ENCODE measurements at places on chromosomes 6 and 20. TPM values are rescaled to one million over a fixed set of nuclear protein-coding genes. Genes with fewer than 3 reads are reported as not detected.
A peak's percentile ranks its signal among the peaks of the same experiment; 100 is the strongest.

The COL20A1 gene
- total RNA-seq: not detected

The MRAP2 gene
- total RNA-seq: 1.6 TPM

The ZCCHC3 gene
- total RNA-seq: 8.3 TPM

The ZMYND8 gene
- 52.7 TPM for total RNA-seq

The FNDC11 gene
- total RNA-seq: not detected

The KIF6 gene
- total RNA-seq: 0.18 TPM

The LHFPL5 gene
- not detected for total RNA-seq

GRCh38 chr6:118186672-118187567 lies 279.9 kb downstream of the SLC35F1 start:
- H3K36me3 ChIP-seq: no peaks in the 10 kb centered on the region
- H3K4me3 ChIP-seq: no peak overlapping the region
- no peak for DNase-seq
- no peaks in the 10 kb centered on the region for H3K27me3 ChIP-seq

GRCh38 chr6:39239527-39240154 lies 10.4 kb upstream of the KCNK5 start:
- H3K36me3 ChIP-seq: no peaks in the 10 kb centered on the region
- H3K27me3 ChIP-seq: no peaks in the 10 kb centered on the region
- H3K27ac ChIP-seq: peak overlapping the region; percentile 25
- no peak overlapping the region for H3K4me3 ChIP-seq
- peaks cover 22% of the 10 kb centered on the region for H3K4me1 ChIP-seq

DNA sequence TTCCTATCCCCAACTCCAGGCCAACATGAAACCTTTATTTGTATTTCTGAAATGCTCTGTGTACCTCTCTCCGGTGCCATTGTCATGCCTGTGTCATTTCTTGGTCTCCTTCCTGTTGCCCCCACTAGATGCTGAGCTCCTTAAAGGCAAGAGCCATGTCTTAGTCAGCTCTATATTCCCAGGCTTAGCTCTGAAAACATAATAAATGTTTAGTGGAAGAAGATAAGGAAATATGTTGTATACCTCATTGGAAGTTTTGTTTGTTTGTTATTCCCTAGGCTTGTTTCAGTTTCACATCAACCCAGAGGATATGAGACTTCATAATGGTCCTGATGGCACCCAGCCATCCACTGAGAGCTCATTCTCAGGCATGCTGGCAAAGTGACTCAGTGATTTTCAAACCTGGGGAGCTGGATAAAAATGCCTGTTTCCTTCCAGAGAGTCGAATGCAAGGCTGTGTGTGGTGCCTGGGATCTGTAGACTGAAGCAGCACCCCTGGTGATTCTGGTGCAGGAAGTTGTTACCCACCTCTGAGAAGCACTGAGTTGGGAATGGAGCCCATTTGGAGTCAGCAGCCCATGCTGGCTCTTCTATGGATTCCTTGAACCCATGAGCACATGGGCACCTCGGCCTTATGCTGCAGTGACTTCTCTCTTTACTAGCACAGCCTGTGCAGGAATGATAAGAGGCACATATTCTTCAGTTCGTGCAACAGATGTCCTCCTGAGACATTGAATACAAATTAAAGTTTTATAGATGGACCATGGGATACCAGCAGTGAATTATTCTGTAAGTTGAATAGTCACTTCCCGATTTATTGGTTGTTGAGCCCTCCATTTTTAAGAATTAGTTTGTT lies 205.2 kb downstream of the FARS2 start:
- H3K27me3 ChIP-seq: no peaks in the 10 kb centered on the region
- H3K4me1 ChIP-seq: no peaks in the 10 kb centered on the region
- H3K27ac ChIP-seq: no peak overlapping the region
- no peak overlapping the region for H3K4me3 ChIP-seq
- no peak for DNase-seq
- no peaks in the 10 kb centered on the region for H3K36me3 ChIP-seq

DNA sequence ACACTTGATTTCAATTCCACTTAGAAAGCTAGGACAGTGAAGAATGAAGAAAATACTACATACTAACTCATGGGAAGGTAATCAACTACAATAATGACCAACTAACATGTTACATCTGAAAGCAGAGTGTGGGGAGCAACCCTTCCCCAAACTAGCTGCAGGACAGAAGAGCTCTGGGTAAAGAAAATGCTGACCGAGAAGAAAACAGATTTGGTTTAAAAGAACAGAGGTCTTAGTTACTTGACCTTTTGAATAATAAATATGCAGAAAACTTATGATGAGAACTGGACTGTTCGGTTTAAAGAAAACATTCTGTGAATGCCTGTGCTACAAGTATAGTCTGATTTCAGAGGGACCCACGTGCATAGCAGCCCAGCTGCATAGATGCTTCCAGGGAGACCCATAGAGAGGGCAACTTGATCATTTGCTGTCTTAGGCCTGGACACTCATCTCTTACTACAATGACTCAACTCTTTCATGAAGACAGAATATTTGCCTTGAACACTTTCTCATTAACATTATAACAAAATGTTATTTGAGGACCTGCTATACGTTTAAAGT lies 53.5 kb downstream of the RALGAPA2 start:
- H3K27ac ChIP-seq: no peak overlapping the region
- H3K36me3 ChIP-seq: no peaks in the 10 kb centered on the region
- H3K27me3 ChIP-seq: no peaks in the 10 kb centered on the region
- no peaks in the 10 kb centered on the region for H3K4me1 ChIP-seq
- DNase-seq: no peak

GRCh38 chr6:12585497-12585958 lies 131.0 kb upstream of the PHACTR1 start:
- H3K27me3 ChIP-seq: no peaks in the 10 kb centered on the region
- no peak for DNase-seq
- no peak overlapping the region for H3K4me3 ChIP-seq

DNA sequence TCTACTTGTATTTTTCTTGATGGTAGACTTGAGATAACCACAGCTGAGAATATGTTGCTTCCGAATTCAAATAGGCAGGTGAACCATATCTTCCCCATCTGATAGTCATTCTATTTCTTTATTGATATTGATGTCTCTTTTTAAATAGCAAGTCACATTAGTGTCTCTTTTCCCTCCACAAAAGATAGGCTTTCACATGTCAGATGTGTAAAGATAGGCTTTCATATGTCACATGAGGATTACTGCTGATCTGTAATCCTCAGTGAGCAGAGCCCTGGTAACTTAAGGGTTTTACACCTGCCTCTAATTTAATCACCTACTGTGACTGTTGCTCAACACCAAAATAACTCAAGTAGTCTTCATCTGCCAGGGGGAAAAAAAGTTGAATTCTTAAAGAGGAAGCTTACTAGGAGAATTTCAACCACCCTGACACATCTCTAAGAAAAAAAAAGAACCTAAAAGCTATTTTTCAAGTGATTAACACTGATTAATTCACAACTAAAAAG lies 45.3 kb upstream of the TRDN start:
- no peaks in the 10 kb centered on the region for H3K4me1 ChIP-seq
- H3K4me3 ChIP-seq: no peak overlapping the region
- H3K36me3 ChIP-seq: no peaks in the 10 kb centered on the region
- DNase-seq: no peak

GRCh38 chr6:107793191-107793590 lies 30.9 kb downstream of the SCML4 start:
- H3K27ac ChIP-seq: no peak overlapping the region
- no peaks in the 10 kb centered on the region for H3K4me1 ChIP-seq
- H3K4me3 ChIP-seq: no peak overlapping the region
- H3K36me3 ChIP-seq: no peaks in the 10 kb centered on the region

GRCh38 chr20:51837876-51838420 lies 35.6 kb upstream of the SALL4 start:
- no peaks in the 10 kb centered on the region for H3K36me3 ChIP-seq
- no peaks in the 10 kb centered on the region for H3K4me1 ChIP-seq
- DNase-seq: no peak
- no peak overlapping the region for H3K27ac ChIP-seq
- H3K4me3 ChIP-seq: no peak overlapping the region
- H3K27me3 ChIP-seq: no peaks in the 10 kb centered on the region

DNA sequence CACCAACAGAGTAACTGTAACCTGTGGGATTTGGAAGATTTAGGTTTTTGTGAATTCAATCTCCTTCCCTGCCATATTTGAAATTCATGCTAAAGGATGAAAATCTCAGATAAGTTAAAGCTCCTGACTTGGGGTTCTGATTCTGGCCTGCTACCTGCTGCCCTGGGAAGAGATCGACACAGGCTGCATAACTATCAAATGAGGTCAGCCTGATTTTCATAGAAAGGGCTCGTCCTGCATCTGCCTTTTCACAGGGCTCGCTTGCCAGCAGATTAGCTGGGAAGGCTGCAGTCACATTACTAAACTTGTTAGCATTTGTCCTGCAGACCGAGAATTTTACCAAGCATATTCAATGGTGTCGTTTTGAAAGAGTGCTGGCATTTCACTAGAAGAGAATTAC lies 14.6 kb downstream of the GCLC start:
- no peak overlapping the region for H3K27ac ChIP-seq
- no peak for DNase-seq
- peaks cover 37% of the 10 kb centered on the region for H3K4me1 ChIP-seq
- no peaks in the 10 kb centered on the region for H3K36me3 ChIP-seq
- H3K27me3 ChIP-seq: no peaks in the 10 kb centered on the region
- no peak overlapping the region for H3K4me3 ChIP-seq

DNA sequence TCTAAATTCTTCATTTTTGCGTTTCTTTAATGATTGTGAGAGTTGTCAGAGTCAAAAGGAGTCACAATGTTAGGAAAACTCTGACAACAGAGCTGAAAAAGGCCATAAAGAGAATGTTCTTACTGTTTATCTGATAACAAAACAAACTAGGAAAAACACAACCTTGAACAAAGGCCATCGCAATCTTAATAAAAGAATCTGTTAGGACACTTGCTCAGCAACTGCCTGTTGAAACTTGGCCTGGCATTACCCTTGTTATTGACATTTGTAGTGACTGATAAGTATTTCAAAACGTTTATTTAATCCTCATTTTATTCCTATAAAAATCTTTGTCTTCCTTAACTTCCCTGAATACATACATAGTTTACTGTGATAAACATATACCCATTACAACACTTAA lies 15.7 kb downstream of the GSTA1 start:
- DNase-seq: no peak
- H3K27me3 ChIP-seq: no peaks in the 10 kb centered on the region
- no peak overlapping the region for H3K27ac ChIP-seq
- H3K4me1 ChIP-seq: no peaks in the 10 kb centered on the region
- H3K36me3 ChIP-seq: no peaks in the 10 kb centered on the region

GRCh38 chr6:26215585-26216358 lies 128.5 kb downstream of the HFE start:
- DNase-seq: no peak
- H3K4me3 ChIP-seq: peak overlapping the region; percentile 65
- H3K4me1 ChIP-seq: peaks cover 25% of the 10 kb centered on the region
- H3K36me3 ChIP-seq: no peaks in the 10 kb centered on the region

DNA sequence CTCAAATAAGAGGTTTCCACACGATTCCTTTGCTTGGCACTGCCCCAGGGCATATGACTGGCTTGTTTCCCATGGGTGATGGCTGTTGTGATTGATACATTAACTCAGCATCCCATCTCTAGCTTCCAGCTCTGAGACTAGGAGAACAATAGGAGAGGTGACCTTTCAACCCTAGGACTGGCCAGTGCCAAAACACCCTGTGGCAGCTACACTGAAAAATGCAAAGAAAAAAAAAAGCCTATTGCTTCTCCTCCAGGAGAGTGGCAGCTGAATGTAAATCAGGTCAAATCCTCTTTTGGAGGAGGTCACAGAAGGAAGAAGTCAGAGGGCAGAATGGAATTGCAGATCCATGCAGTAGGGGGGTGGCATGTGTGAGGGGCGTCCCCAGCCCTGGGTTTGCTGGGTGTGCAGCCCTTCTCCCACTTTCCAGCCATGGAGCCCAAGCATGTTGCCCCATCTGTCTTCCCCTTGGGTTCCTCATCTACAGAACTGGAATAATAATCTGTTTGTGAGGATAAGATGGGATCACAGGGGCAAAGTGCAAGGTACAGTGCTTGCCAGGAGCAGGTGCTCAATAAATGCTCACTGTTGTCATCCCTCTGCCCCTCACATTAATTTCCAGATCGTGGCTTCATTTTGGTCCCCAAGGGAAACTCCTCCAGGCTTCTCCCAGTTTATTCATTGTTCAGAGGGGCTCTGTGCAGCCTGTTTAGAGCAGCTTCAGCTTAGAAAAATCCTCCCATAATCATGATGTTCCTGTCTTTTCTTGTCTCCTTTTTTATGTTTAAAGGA lies 245.0 kb upstream of the RIN2 start:
- H3K27me3 ChIP-seq: no peaks in the 10 kb centered on the region
- DNase-seq: no peak
- H3K36me3 ChIP-seq: no peaks in the 10 kb centered on the region
- H3K4me3 ChIP-seq: no peak overlapping the region

DNA sequence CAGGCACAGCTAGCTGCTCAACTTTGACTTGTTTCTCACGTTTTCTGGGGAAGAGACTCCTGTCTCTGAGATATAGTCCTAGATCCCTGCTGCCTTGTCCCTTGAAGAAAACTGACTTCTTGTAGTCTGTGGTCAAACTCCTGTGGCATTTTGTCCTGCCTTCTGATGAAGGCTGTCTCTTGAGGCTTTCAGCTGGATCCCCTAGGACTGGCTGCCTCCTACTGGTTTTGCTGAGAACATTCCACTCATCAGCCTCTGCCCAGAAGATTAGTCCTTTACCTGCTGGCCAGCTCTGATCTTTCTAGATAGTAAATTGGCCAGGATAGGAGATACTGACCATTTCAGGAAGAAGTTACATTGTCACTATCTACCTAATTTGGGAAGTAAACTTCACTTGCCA lies 71.9 kb upstream of the CNR1 start:
- no peaks in the 10 kb centered on the region for H3K27me3 ChIP-seq
- no peaks in the 10 kb centered on the region for H3K4me1 ChIP-seq
- H3K27ac ChIP-seq: no peak overlapping the region
- DNase-seq: no peak

Measured in suprapubic skin (tissue), 4 donors.